ENCODE measurements at places on chromosomes 11 and 22.
A peak's percentile ranks its signal among the peaks of the same experiment; 100 is the strongest.

- no peaks in the 10 kb centered on the region for H3K27me3 ChIP-seq
- no peak overlapping the region for H3K27ac ChIP-seq
- DNase-seq, result no peak
- H3K36me3 ChIP-seq, result no peaks in the 10 kb centered on the region
- no peak overlapping the region for H3K4me3 ChIP-seq
These were observed 3.3 kb downstream of the KCNQ1OT1 start for GRCh38 chr11:2696455-2696854.

DNA sequence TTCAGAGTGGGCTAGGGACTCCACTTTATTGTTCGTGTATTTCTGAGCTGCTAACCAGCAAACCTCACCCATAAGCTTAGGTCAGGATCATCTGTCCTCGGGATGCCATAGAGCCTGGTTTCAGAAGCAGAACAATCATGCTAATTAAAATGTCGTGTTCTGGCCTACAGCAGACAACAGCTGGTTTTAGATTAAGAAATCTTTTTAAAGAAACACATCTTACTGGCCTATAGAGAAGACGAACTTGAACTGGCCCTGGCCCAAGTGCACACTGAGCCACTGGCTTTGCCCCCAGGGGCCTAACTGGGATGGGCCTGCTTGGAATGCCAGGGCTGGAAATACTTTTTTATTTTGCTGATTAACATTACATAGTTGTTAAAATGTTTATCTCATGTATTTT, 63.2 kb downstream of the ALX4 start:
- H3K4me1 ChIP-seq, result peaks cover 14% of the 10 kb centered on the region
- H3K4me3 ChIP-seq, result no peak overlapping the region
- no peak for DNase-seq
- no peaks in the 10 kb centered on the region for H3K27me3 ChIP-seq
- no peaks in the 10 kb centered on the region for H3K36me3 ChIP-seq
- H3K27ac ChIP-seq, result no peak overlapping the region

GRCh38 chr11:112481893-112482292, 221.2 kb upstream of the PLET1 start:
- no peaks in the 10 kb centered on the region for H3K4me1 ChIP-seq
- H3K4me3 ChIP-seq, result no peak overlapping the region
- no peak overlapping the region for H3K27ac ChIP-seq
- no peak for DNase-seq
- no peaks in the 10 kb centered on the region for H3K36me3 ChIP-seq

GRCh38 chr11:116421529-116422185, 351.1 kb downstream of the BUD13 start:
- no peaks in the 10 kb centered on the region for H3K27me3 ChIP-seq
- peak overlapping the region; percentile 42 for H3K27ac ChIP-seq
- H3K4me3 ChIP-seq, result no peak overlapping the region
- peak; percentile 96 for DNase-seq
- peaks cover 18% of the 10 kb centered on the region for H3K4me1 ChIP-seq
- no peaks in the 10 kb centered on the region for H3K36me3 ChIP-seq

DNA sequence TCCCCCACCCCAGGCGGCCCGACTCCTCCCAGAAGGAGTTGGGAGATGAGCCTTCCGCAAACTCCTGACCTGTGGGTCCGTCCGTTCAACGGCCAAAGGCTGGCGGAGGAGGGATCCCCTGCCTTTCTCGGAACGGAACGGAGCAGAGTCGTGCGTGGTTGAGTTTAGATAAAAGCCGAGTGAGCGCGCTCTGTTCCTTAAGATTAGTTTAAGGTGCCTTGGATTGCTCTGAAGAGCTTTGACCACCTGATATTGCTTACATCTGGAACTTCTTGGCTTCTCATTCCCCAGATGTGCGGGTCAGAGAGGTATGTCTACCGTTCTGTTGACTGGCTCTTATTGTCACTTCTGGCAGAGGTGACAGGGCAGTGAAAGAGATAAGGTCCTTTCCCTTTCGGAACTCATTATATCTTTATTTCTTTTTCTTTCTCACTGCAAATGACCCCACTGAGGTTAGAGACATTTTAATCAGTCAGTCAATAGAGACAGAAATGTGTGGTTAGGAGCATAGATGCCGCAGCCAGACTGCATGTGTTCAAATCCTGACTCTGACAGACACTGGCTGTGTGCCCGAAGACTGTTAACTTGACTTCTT, at the start of gene TRIM6:
Gene TRIM6, plus strand, starts transcription at position 31 of the 595 bp plus-strand sequence. Its CDS starts 261 bp downstream, at position 292.
- no peaks in the 10 kb centered on the region for H3K36me3 ChIP-seq
- H3K4me3 ChIP-seq, result no peak within 1 kb of the TSS
- H3K27ac ChIP-seq, result no peak within 1 kb of the TSS
- DNase-seq, result no peak
- H3K27me3 ChIP-seq, result no peaks in the 10 kb centered on the region

- H3K36me3 ChIP-seq, result no peaks in the 10 kb centered on the region
- H3K4me3 ChIP-seq, result no peak overlapping the region
- no peak for DNase-seq
- no peaks in the 10 kb centered on the region for H3K27me3 ChIP-seq
- H3K27ac ChIP-seq, result no peak overlapping the region
- no peaks in the 10 kb centered on the region for H3K4me1 ChIP-seq
These were observed 482.8 kb downstream of the SOX6 start for GRCh38 chr11:15873501-15873900.

- no peak overlapping the region for H3K4me3 ChIP-seq
- H3K27ac ChIP-seq, result no peak overlapping the region
- no peaks in the 10 kb centered on the region for H3K36me3 ChIP-seq
- H3K4me1 ChIP-seq, result no peaks in the 10 kb centered on the region
- DNase-seq, result peak; percentile 15
These were observed 85.8 kb downstream of the FANCF start for GRCh38 chr11:22539821-22540256.

DNA sequence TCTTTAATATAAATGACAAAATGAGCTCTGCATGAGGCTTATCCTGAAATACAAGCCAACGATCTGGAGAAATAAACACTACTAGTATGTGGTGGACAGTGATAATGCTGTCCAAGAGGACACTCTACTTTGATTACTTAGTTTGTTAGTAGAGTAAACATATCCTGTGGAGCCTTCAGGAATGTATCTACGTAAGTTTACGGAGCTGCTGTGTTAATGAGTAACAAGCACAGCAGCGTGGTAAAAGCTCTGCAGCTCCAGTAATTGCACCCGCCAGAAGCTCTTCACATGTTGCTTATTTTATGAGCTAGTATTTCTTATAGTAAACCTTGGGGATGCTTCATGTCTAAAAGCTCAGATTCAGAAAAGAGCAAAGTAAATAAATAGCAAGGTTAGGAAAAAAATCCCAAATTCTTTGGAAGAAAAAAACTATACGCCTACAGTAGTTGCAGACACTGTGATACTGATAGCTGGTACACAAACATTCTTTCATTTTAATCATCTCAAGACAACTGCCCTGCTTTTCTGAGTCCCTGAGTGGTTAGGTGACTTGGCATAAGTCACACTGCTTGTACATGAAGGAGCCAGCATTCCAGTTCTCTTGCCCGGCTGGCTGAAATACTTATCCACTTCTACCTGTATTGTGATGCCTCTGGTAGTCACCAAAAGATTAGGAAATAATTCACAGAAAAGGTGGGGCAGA, 32.7 kb upstream of the CCDC34 start:
- H3K27ac ChIP-seq, result no peak overlapping the region
- no peak overlapping the region for H3K4me3 ChIP-seq
- no peaks in the 10 kb centered on the region for H3K27me3 ChIP-seq

- no peak for DNase-seq
- H3K4me1 ChIP-seq, result no peaks in the 10 kb centered on the region
- no peak overlapping the region for H3K27ac ChIP-seq
- no peak overlapping the region for H3K4me3 ChIP-seq
- no peaks in the 10 kb centered on the region for H3K36me3 ChIP-seq
These were observed 42.2 kb downstream of the POLD3 start for GRCh38 chr11:74634537-74634936.

Measured in MM.1S (cell line).